Stimulated activated CD8-positive, alpha-beta memory T cell treated with anti-CD3 and anti-CD28 coated beads, Interleukin-2, amount 100 ng/mL, for 1 hour (primary cell): ENCODE measurements at places on chromosomes 4 and X.

- DNase-seq = no peak
Measured at GRCh38 chr4:38625508-38625907, 38.5 kb upstream of the KLF3 start.

DNA sequence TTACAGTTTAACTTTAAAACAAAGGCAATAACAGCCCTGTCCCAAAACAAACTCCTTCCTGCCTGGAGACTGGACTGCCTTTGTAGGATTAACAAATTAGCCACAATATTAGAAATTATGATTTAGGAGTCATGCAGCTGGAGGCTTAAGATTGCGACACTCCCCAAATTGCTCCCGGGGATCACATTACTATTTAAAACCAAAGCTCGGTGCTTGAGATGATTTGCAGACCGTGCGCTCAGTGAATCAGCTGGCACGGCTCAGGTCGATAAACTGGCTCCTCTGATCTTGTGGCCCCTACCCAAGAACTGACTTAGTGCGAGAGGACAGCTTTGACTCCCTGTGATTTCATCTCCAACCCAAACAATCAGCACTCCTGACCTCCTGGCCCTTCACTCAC lies 829.3 kb downstream of the NLGN4X start:
- no peak for DNase-seq

DNA sequence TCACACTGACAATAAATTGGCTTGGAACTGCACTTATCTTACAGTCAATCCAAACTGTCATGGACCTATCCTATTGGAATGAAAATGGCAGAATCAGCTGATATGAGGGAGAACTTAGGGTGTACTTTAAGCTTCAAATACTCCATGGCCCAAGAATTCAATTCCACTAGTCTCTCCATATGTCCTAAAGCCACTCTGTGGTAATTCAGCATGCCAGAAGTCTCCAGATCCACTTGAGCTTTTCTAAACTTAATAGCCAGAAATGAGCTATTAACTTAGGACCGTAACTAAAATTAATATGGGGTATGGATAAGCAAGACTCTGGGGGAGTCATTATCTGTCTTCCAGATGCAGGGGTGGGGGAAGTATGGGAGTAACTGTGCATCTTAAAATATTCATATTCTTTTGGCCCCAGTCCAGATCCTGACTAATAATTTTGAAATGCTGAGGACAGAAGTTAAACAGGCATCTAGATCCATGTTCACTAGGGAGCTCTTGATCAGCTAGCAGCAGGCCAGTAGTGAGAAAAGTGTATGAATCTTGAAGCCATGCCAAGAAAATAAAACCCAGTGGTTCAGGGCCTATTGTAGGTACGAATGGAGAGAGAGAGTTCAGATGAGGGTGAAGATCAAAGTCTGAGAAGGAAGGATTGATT lies 167.6 kb downstream of the DKK2 start:
- no peak for DNase-seq

GRCh38 chr4:29423836-29424721 lies 1296.1 kb upstream of the PCDH7 start:
- DNase-seq = no peak

- DNase-seq = no peak
Measured at GRCh38 chrX:23387550-23388184, 53.0 kb downstream of the PTCHD1 start.

GRCh38 chr4:98822144-98822543 lies 106.8 kb downstream of the EIF4E start:
- DNase-seq = no peak

DNA sequence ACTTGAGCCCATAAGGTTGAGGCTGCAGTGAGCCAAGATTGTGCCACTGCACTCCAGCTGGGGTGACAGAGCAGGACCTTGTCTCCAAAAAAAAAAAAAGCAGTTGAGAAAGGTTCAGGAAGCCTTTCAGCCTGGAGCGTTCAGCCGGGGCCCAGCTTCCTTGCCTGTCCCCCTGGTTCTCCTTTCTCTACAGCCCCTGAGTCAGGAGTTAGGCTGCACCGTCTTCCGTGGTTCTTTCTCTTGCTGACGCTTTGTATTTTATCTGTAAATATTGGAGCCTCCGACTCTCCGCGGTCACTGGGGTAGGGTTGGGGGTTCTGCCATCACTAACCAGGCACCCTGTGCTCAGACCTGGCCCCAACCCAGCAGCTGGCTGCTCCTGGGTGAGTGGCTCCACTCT lies 13.8 kb upstream of the UVSSA start:
- no peak for DNase-seq

DNA sequence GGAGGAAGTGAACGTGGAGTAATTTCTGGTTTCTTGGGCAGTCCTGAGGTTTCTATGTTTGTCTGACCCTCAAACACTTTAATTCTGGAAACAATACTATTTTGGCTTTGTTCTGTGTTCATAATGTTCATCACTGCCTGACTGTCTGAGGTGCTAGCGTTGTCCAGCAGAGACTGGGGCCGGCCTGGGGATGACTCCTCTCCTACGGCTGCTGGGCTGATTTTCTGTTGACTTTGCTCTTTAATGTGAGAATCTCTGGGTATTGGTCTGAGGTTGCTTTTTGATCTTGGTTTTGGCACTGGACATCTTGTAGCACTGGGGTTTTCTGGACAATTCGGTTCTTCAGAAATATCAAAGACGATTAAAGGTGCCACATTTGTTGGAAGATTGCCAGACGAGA lies 75.8 kb downstream of the RPS3A start:
- no peak for DNase-seq

- DNase-seq = no peak
Measured at GRCh38 chr4:67198727-67199126, 346.6 kb downstream of the CENPC start.

DNA sequence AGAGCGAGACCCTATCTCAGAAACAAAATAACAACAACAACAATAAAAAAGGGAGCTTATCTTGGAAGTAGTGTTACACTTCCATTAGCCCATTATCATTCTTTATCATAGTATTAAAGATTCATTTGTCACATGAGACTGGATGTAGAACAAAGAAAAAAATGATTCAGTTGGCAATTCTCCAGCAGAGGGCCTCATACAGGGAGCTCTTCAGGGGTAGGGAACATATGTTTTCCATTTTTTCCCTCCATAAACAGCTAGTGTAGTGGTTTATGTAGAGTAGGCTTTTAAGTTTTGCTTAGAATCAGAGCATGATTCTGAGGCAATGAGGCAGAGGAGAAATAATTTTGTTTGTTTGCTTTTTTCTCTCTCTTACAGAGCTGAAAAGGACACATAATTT lies 5.8 kb downstream of the CPE start:
- no peak for DNase-seq

- DNase-seq = no peak
Measured at GRCh38 chr4:188299161-188299560, 159.9 kb downstream of the TRIML1 start.

GRCh38 chr4:68724426-68724825 lies 54.0 kb upstream of the UGT2B15 start:
- no peak for DNase-seq

DNA sequence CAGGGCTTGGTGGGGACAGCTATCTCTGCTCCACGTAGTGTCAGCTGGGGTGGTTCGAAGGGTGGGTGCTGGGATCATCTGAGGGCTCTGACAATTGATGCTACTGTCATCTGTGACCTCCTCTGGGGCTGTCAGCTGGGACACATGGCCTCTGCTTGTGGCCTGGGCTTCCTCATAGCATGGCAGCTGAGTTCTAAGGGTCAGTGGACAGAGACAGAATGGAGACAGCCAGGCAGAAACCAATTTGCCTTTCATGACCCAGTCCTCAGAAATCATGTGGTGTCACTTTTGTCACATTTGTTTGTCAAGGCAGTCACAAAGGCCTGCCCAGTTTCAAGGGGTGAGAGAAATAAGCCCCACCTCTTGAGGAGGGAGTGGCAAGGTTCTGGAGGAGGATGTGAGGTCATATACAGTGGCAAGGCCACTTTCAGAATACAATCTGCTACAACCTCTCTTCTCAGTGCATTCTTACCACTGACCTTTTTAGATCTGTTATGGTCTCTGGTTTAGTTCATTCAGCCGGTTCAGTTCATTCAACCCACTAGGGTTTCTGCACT lies 103.6 kb upstream of the BCOR start:
- DNase-seq = no peak
